ENCODE measurements at places on chromosomes 11 and 22. TPM values are rescaled to one million over a fixed set of nuclear protein-coding genes. Genes with fewer than 3 reads are reported as not detected.

The MYOD1 gene
- total RNA-seq: not detected

The PNPLA5 gene
- total RNA-seq: 0.50 TPM

The RFPL1 gene
- not detected for total RNA-seq

The TMEM121B gene
- 0.15 TPM for total RNA-seq

The P2RX6 gene
- 3.6 TPM for total RNA-seq

The APOL3 gene
- total RNA-seq: 25.2 TPM

The TRIM48 gene
- not detected for total RNA-seq

The LDHAL6A gene
- total RNA-seq: not detected

The TCN1 gene
- total RNA-seq: not detected

The CECR2 gene
- total RNA-seq: not detected

The CHST1 gene
- 0.15 TPM for total RNA-seq

The LDLRAD3 gene
- 2.5 TPM for total RNA-seq

The GGTLC3 gene
- not detected for total RNA-seq

The OR8G1 gene
- 0.17 TPM for total RNA-seq

The TRIM51 gene
- not detected for total RNA-seq

The LRRC75B gene
- 13.9 TPM for total RNA-seq

The TMEM45B gene
- not detected for total RNA-seq

The PLET1 gene
- not detected for total RNA-seq

The LIF gene
- 10.6 TPM for total RNA-seq

The CCDC73 gene
- not detected for total RNA-seq

The OR51V1 gene
- total RNA-seq: not detected

The PTPRJ gene
- total RNA-seq: 5.5 TPM

The SYNGR1 gene
- 16.2 TPM for total RNA-seq

The RASL10A gene
- total RNA-seq: not detected

The PAMR1 gene
- 141 TPM for total RNA-seq

The NCAM1 gene
- total RNA-seq: 0.15 TPM

The CCDC81 gene
- 1.0 TPM for total RNA-seq

The CRYBB3 gene
- not detected for total RNA-seq

The FXYD6 gene
- total RNA-seq: 0.66 TPM

The IL18 gene
- 0.87 TPM for total RNA-seq

The OR52H1 gene
- 0.73 TPM for total RNA-seq

The OVOL1 gene
- total RNA-seq: not detected

The SCN3B gene
- total RNA-seq: under 0.01 TPM

The LUZP2 gene
- under 0.01 TPM for total RNA-seq

The SYT12 gene
- total RNA-seq: not detected

The CRYBA4 gene
- total RNA-seq: not detected

The C11orf87 gene
- total RNA-seq: not detected

The ART5 gene
- total RNA-seq: not detected

The MAPK11 gene
- 6.7 TPM for total RNA-seq

The FAM168A gene
- total RNA-seq: 27.9 TPM

The DDTL gene
- total RNA-seq: 2.0 TPM

The ASCC2 gene
- 38.4 TPM for total RNA-seq

The ARFIP2 gene
- 65.5 TPM for total RNA-seq

The HBG2 gene
- total RNA-seq: not detected

The DEUP1 gene
- total RNA-seq: not detected

The OR5B21 gene
- not detected for total RNA-seq
